ENCODE measurements at places on chromosomes 3 and 15. TPM values are rescaled to one million over a fixed set of nuclear protein-coding genes. Genes with fewer than 3 reads are reported as not detected.

Gene CASR
- total RNA-seq = not detected

Gene TMEM266
- total RNA-seq = 0.13 TPM

Gene IL17RD
- 20.7 TPM for total RNA-seq

Gene PRICKLE2
- 14.6 TPM for total RNA-seq

Gene EPHA3
- total RNA-seq = 25.4 TPM
